ENCODE measurements at places on chromosomes 2 and 18.

DNA sequence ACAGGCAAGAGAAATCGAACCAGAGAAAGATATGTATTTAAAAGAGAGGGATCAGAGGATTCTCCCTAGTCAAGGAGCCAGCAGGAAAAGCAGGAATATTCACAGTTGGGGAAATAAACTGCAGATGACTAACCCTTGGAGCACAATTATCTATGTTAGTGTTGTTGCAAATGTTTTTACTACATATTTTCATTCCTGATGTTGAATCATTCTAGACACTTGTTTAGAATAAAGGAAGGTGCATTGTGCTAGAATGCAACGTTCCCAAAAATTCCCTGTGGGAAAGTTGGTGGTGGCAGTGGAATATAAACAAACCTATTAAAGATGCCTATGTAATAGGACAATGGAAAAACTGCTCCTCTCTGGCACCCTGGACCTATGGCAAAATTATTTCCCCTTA, 63.3 kb downstream of the DTNA start:
- DNase-seq: no peak

DNA sequence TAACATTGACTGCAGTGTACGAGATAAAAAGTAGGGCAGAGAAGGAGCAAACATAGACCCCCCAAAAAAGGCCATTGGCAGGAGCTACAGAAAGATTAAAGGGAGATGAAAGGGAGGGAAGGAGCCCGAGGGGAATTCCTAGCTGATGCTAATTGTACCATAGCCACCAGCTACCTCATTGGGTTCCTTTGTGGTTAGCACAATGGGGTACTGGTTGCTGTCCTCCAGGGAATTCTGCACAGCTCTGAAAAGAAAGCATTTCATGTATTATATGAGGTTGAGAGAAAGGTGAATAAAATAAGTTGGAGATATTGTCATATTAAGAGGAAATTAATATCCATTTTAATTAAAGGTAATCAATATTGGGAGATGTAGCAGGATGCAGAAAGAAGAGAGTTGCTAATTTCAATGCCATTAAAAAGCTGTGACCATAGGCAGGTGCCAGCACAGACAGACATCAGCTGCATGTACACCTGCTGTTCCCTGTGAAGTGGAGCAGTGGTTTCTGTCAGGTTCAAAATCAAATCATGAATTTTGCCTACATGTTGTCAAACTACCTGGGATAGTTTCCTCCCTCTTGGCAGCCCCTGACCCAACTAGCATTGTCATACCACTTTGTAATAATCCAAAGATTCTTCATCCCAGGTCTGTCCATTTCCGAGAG, 185.4 kb upstream of the DLGAP1 start:
- DNase-seq: no peak

GRCh38 chr2:6362671-6363450, 502.8 kb downstream of the CMPK2 start:
- DNase-seq: no peak

DNA sequence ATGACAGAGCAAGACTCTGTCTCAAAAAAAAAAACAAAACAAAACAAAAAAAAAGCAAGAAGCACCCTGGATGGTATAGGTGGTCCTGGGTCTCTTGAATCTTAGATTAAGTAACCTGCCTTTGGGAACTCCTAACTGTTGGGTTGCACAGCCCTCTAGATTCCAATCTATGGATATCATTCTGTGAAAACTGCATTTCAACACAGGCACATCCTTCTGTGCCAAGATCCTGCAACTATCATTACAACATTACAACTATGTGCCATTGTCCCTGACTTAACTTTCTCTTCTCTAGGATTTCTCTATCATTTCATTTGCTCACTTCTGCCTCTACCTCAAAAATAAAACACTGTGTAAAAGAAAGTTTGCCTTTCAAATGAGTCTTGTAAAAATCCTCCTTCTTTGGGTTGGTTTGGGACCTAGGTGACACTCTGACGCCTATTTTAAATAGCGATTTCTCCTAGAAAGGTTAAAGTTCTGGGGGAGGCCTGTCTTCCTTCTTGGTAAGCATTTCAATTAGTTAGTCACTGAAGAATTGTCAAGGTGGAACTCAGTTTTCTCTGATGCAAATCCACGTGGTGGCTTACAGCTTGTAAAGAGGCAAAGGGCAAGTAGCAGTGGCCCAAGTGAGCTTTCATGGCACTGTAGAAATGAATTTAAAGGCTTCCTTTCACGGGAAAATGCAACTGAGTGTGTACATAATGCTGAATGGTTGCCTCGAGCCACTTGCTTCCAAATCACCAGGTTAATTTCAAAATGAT, 9.2 kb downstream of the LGALSL start:
- no peak for DNase-seq

DNA sequence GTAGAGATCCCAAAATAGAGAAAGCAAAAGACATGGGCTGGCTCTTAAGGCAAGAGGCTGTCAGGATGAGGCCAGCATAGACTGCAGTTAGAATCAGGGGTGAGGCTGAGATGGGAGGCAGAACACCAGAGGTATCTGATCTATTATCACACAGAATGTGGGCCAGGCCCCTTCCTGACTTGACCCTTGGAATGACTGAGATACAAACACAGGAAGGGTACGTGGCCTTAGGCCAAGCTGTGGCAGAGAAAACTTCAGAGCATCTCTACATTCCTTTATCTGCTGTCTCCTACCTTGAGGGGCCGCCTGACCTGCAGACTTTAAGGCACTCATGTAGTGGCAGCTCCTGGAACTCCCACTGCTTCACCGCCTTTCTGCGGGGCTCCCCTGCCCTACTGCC, 28.4 kb downstream of the TMEM17 start:
- no peak for DNase-seq

GRCh38 chr18:77304268-77304667, 54.6 kb downstream of the GALR1 start:
- no peak for DNase-seq

GRCh38 chr18:41038071-41038470, 917.0 kb upstream of the PIK3C3 start:
- DNase-seq: no peak

DNA sequence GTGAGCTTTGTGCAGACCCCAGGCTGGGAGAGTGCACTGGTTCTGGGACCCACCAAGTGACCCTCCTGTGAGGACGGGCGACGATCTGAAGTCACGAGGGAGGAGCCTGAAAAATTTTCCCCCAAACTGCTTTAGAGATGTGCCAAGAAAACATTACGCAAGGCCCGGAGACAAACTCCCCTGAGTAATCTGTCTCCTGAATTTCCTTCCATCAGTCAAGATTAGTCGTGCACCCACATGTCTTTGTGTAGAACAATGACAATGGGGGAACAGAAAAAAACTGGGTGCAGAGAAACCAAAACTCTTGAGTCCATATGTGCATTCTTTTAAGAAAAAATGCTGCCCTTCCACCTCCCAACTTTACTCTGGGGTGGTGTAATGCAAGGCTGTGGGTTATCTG, 12.6 kb upstream of the NCK2 start:
- no peak for DNase-seq

GRCh38 chr2:171173087-171173486, 12.4 kb upstream of the TLK1 start:
- no peak for DNase-seq

GRCh38 chr2:196415384-196415783, 224.1 kb upstream of the CCDC150 start:
- DNase-seq: no peak

DNA sequence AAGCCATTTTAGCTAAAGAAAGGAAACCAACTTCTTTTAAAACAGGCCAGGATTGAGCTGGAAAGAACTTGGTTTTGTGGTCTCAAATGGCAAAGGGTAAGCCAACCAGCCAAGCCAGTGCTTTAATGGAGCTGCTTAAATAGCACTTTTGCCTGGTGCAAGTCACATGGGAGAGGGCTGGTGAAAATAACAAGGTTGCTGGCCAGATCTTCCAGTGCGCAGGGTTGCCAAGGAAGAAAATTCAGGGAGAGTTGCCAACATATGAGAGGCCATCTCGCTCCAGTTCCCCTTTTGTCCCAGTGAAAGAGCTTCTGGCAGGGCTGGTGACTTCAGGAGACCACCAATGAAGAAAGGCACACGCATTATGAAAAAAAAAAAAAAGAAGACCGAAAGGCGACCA, 57.3 kb downstream of the IRS1 start:
- DNase-seq: no peak

DNA sequence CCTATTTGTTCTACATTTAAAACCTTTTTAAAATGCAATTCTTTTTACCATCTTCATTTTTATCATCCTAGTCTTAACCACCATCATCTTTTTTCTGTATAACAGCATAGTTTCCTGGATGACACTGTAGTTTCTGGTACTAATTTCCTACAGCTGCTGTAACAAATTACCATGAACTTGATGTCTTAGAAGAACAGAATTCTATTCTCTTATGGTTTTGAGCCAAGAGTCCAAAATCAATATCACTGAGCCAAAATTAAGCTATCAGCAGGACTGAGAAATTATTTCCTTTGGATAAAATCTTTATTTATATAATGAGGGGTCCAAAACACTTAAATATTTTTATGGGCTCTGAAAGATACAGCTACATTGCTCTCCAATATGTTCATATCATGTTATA, 539.3 kb downstream of the METTL4 start:
- no peak for DNase-seq

DNA sequence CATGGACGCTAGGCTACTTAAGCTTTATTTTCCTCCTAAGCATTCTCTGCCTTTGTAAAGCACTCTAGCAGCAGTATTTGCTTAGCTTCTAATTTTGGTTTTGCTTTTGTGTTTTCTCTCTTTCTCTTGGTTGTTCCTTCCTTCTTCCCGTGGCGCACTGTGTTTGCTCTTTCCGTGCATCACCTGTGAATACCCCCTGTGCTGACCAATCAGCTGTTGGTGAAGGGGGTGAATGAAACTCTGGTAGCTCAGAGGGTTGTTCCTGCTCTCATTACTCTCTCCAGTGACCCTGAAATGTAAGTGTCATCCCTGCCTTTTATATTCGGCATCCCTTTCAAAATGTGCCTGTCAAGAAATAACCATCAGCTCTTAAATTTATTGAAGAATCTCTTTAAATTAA, 45.5 kb upstream of the TNFRSF11A start:
- DNase-seq: no peak

DNA sequence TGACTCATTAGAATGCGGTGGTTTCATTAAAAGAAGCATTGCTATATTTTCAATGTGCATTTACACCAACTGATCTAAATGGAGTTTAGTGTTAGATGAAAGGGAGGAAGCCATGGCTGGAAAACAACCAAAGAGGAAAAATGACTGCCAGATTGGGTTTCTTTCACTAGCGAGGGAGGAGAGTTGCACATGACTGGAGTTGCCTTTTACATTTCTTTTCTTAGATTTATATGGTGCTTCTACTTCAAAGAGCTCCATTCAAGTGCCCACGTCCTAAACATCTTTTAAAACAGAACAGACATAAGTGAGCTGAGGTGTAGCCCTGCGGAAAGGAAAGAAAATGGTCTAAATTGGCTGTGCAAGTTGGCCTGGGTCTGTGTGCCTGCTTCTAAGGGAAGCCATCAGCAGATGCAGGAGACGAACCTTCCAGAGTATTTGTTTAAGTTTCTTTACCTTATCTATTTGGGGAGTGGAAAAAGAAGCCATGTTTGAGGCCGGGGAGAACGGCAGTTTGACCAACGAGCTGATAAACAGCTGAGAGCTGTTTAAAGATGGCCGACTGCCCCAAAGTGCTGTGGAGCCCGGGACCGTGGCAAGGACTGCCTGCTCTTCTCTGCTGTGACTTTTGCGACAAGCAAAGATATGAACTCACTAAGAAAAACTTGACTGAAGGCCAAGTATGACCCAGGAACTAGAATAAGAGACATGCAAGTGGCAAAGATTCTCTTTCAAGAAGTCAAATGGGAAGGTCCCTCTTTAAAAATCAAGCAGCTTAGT, 327.0 kb downstream of the ZNF516 start:
- no peak for DNase-seq

- no peak for DNase-seq
These were observed 15.0 kb upstream of the SPOPL start for GRCh38 chr2:138486363-138487198.

DNA sequence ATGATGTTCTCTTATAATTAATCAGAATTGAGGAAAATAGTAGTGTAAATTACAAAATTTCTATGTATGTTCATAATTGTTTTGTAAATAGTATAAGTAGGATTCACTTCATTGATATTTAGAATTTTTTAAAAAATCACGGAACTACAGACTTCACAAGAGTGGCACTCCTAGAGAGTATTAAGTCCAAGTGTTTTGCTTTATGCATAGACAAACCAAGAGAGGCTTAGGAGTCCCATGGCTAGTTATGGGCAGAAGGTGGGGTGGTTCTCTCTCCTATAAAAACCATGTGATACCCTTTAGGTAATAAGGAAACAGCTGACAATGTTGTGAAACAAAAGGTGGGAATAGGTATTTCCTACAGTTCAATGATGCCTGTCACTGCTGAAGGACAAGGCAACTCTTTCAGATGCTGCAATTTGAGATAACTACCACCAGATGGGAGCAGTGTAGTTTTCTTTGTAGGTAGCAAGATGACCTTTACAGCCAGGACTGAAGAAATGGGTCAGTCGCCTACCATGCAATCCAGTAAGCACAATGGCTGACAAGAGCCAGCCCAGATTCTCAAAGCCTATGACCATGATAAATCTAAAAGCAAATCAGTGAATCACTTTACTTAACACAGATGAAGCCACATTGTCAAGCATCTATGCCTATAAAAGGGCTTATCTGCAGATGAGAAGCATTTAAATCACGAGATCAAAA, 83.9 kb downstream of the AAK1 start:
- no peak for DNase-seq

GRCh38 chr18:3663870-3664512, 214.0 kb downstream of the TGIF1 start:
- DNase-seq: no peak

- no peak for DNase-seq
These were observed 74.7 kb downstream of the TGIF1 start for GRCh38 chr18:3524706-3525105.

- DNase-seq: no peak
These were observed 499.5 kb upstream of the MYT1L start for GRCh38 chr2:2830576-2830975.

GRCh38 chr2:229715895-229716507, 1.6 kb upstream of the DNER start:
- peak; percentile 15 for DNase-seq

DNA sequence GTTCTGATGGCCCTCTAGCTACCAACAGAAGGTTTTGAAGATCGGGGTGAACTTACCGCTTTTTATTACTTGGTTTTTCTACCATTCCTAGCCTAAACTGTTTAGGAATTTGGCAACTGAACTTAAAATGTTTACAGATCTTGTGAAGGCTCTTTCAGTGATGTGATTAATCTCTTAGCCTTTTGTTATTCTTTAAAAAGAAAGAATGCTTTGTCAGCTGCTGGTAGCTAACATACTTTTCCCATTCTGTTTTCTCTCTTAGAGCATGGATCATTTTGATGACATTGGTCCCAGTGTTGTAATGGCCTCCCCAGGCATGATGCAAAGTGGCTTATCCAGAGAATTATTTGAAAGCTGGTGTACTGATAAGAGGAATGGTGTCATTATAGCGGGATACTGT, 18.1 kb downstream of the CPSF3 start:
- DNase-seq: no peak

GRCh38 chr2:205837663-205838062, 155.4 kb downstream of the NRP2 start:
- DNase-seq: no peak

DNA sequence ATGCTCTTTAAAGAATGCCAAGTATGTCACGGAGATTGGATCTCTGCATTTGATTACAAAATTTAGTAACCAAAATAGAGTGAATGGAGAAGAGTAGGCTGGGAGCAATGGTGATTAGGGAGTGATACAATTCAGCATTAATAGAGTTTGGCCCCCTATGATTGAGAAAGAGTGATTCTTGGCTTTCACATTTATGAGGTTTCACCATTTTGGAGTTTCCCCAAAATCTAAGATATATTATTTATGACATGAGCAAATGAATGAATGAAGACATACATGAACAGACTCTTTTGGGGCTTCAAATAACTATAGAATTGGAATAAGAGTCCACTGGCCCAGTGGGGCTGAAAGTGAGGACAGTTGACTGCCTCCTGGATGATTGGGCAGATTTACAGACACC, 255.2 kb downstream of the LPIN1 start:
- DNase-seq: no peak

Data from bone marrow (tissue), 2 donors.